GM20000 (cell line): ENCODE measurements at places on chromosomes 2 and 18.
A peak's percentile ranks its signal among the peaks of the same experiment; 100 is the strongest.

DNA sequence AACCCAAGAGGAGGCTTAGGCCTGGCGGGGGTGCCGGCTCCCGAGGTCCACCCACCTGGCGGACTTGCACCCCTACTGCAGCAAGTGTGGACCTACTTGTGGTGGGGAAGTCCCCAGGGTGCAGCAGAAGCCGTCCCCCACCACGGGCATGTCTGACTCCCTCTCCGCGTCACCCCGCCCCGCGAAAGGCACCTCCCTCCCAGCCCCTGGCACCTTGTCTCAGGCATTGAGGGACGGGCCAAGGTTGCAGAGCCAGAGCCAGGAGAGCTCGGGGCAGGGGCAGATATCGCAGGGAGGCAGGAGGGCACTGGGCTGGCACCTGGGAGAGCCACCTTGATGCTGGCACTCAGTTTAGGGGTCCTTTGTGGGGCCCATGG, 19.0 kb downstream of the CROCC2 start:
- DNase-seq = no peak

DNA sequence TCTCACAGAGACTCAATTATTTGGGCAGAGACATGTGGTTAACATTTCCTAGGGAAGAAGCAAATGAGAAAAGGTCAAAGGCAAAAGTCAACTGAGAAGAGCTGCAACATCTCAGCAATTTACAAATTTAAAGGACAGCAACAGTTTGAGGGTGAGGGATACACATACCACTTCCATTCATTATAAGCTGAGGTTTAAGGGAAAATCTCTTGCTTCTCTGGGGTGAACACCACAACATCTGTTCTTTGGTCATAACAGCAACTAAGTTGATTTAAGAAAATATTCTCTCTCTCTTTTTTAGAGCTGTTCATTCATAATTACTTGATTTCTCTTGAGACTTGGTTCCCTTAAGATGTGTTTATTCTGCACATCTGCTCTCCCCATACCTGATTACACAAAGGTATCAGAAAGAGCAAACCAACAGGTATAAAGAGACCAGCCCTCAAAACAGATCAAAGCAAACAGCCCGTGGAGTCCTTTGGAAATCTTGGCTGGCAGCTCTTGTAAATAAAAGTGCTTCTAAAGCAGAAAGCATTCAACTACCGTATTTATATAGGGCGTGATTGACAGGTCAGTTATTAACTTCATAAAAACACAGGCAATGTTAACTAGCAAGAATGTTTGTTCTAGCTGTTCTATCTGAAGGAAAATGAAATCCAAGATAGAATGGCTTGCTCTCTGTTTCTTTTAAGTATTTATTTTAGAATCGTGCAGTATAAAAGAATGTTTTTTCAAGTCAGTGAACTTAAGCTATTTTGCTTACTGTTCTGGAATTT, 132.8 kb downstream of the THADA start:
- DNase-seq = no peak

DNA sequence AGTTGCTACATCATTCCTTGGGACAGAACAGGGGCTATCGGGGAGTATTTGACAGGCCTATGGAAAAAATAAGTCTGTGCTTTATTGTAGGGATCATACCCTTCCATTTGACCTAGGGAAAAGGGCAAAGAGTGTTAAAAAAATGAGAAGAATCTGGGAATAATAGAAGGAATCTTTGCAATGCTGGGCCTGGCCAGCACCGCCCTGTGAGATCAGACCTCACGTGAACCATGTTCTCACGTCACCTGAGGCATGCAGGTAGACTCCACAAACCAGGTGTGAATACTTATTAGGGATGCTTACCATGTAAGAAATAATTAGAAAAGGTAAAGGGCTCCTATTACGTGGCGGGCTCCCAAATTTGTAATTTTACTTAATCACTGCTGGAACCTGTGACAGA, 177.5 kb upstream of the GATA6 start:
- no peak for DNase-seq

DNA sequence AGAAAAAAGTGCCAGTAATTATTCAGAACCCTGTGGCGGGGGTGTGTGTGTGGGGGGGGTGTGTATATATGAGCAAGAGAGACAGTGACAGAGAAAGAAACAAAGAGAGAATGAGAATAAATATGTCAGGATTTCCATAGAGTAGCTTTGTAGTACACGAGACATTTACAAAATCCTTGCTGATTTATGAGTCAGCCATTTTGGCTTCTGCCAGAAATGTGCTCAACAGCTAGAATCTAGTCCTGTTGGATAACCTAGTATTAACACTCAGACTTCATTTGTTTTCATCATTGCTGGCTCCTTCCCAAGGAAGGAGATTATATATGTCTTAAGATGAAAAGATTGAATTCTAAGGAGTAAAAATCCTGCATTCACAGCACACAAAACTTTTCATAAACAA, 140.5 kb upstream of the HNRNPA3 start:
- no peak for DNase-seq

DNA sequence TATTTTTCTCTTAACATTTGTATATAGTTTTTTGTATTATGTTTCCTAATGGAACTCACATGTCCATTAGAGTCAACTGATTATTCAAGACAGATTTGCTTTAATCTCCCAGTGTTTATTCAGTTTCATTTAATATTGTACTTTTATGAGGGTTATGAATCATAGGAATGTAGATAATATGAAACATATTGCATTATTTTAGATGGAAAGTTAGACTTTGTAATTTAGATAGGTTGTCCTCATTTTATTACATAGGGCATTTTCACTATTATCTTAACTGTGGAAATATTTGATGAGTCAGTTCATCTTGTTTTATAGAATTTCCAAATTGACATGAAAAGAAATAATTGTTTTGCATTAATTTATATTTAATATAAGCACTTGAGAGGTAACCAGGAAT, 240.8 kb downstream of the PLCL1 start:
- DNase-seq = no peak

DNA sequence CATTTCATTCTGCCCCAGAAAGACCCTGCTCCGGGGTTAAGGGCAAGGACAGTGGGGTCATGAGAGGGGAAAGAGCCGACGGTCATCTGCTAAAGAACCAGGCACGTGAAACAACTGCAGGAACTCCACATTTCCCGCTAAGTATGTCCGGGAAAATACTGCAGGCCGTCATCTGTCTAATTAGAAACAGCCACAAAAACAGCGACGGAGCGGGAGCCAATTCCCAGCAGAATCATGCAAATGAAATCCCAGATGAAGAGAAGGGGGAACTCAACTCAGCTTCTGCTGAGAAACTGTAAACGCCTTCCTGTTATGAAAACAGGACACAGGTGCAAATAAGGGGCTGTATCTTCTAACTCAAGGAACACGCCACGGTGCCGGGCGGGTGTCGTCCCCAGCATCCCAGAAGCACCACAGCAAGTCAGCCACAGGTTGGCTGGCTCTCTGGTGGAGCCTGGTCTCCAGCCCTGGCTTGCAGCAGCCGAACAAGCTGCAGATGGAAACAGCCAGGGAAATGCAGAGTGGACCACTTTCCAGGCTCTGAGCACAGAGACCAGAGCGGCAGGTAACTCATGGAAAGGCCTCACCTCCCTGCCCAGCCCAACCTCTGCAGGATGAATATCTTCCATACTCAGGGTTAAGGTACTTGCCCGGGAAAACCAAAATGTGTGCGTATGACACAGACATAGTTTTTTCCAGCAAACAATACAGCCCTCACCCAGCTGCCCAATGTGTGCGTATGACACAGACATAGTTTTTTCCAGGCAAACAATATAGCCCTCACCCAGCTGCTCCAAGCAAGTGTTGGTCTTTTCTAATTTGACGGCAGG, 28.9 kb downstream of the PXDN start:
- DNase-seq = no peak

GRCh38 chr2:9099341-9099751, 95.9 kb upstream of the MBOAT2 start:
- DNase-seq = peak; percentile 75

DNA sequence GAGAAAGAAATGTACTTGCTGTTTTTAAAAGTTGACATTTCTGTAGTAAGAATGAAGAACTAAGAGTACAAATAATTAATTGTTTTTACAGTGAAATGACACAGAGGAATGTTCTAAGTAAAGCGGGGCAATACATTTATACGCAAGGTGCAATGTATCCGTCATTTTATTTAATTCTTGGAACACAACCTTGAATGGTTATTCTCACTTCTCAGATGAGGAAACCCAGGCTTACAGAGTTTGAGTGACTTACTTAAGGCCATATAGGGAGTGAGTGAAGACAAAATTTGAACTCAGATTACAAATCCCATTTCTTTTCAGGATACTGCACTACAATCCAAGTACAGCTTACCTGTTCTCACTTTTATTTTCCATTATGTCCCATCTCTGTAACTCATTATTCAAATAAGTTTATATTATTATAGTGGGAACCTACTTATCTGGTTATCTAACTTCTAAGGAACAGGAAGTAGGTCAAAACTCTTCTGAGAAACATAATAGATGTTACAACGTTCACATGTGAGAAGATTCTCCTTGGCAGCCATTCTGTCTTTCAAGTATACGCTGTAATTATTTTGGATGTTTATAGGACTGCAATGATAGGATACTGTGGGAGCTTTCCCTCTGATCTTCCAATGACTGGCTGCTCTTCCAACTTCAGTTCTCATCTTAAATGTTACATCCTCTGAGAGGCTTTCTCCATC, 12.3 kb upstream of the STK17B start:
- DNase-seq = no peak

- no peak for DNase-seq
Measured at GRCh38 chr2:27588308-27588707, 5.5 kb downstream of the ZNF512 start.

DNA sequence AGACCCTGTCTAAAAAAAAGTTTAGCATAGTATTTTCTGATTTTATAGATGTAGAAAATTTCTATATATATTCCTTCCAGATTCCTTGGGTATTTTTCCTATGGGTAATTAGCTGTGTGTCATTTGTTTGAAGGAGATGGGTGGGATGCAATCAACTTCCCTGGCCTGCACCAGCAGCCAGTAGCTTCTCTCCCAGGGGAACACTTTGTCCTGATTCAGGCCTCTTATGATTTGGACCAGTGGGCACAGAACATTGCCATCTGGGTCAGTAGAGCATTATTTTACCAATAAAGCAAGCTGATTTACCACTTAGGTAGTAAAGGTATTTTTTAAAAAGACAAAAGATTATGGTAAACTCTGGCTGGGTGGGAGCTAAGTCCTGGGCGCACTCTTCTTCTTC, 26.9 kb downstream of the UBE2F start:
- no peak for DNase-seq

- no peak for DNase-seq
Measured at GRCh38 chr2:216163518-216163917, 54.4 kb downstream of the XRCC5 start.

GRCh38 chr18:13464432-13465123, 246.0 kb downstream of the LDLRAD4 start:
- DNase-seq = peak; percentile 76

- no peak for DNase-seq
Measured at GRCh38 chr2:60252581-60253150, 300.8 kb downstream of the BCL11A start.

DNA sequence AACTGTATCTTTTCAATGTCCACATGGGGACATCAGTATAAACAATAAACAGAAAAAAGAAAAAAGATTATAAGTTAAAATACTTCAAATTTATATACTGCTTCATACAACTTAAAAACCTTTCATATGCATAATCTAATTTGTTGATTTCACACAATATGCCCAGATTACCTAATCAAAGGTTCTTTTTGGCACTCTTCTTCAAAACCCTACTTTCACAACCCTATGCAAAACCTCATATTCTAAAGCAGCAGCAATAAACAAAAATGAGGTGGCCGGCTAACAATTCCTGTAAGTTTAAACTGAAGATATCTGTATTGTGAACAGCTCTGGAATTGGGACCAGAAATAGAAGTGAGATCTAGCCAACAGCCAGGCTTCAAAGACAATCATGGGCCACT, 28.6 kb downstream of the STK17B start:
- DNase-seq = no peak

- DNase-seq = no peak
Measured at GRCh38 chr2:80326214-80326613, 21.7 kb upstream of the LRRTM1 start.

DNA sequence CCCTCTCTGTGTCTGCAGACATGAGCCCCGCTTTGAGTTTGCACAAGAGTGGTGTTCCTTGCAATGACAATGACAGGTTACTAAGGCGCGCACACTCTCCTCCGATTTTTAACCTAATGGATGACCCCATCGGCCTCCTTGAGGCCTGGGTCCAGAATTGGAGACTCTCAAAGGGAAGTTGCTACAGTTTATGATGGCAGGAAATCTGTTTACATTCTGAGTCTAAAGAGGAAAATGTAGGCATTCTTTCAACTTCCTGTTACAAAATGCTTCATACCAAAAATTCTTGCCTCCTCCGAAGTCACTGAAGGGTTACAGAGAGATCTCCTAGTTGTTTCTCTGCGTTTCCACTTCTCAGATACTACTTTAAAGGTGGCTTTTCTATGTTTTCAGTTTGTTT, 225.3 kb upstream of the AGAP1 start:
- no peak for DNase-seq

- no peak for DNase-seq
Measured at GRCh38 chr2:49265471-49265870, 111.2 kb upstream of the FSHR start.

- no peak for DNase-seq
Measured at GRCh38 chr18:46748466-46748865, 8.4 kb downstream of the ST8SIA5 start.

- no peak for DNase-seq
Measured at GRCh38 chr2:137367361-137367760, 596.9 kb upstream of the HNMT start.

DNA sequence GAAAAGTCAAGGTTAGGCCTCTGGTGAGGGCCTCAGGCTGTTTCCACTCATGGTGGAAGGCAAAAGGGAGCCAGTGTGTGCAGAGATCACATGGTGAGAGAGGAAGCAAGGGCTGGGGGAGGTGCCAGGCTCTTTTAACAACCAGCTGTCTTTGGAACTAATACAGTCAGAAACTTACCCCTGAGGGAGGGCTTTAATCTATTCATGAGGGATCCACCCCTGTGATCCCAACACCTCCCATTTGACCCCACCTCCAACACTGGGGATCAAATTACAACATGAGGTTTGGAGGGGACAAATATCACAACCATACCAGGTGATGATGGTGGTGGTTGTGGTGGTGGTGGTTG, 10.9 kb downstream of the POLI start:
- no peak for DNase-seq

DNA sequence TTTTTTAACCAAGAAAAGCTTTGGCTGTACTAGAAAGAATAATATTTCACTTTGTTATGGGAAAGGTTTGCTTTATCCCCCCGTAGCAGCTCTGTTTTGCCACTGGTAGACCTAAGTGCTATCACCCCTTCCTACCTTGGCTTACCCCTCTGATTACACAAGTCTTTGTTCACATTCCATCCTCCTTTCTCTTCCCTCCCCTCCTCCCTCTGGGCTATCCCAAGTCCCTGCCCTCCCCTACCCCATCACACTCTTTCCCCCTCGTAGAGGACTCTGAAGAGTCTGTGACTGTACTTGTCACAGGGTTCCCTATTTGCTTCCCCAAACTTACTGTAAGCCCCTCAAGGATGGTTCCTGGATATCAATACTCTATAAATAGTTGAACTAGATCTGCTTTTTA, 152.9 kb upstream of the NOSTRIN start:
- DNase-seq = no peak
